ENCODE measurements at places on chromosomes 5 and 9.

GRCh38 chr9:96172797-96173196 is 129.2 kb downstream of the HSD17B3 start:
- no peak for DNase-seq

DNA sequence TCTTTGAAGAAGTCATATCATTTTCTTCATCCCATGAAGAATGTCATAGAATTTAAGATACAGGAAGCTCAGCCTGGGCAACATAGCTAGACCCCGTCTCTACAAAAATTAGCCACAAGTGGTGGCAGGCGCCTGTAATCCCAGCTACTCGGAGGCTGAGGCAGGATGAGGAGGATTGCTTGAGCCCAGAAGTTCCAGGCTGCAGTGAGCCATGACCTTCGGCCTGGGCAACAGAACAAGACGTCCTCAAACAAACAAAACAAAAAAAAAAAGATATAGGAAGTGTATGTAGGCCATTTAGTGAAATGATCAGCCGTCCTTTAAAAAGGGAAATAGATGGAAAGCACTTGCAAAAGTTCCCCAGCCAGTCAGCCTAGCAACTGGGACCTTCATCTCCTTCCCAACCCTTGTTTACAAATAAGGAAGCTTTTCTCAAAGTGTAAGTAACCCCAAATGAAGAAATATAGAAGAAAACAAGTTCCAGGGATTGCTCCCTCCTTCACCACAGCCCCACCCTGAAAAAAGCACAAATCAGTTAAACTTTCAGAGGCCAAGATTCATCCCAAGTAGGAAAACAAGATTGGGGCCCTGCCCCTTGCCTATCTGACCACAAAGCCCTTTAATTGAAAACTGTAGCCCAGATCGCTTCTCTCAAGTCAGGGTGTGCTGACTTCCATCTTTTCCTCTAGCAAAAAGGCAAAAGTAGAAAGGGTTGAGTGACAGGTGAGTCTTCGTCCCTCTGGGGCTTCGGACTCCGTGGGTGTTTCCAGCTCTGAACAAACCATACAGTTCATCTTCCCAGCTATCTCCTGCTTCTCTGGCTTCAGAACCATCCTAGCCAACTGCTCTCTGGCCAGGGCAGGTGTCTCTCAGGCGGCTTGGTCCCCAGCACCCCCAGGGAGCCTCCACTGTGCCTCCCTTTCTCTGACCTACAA is 1.2 kb downstream of the SLC31A2 start:
- DNase-seq = no peak

DNA sequence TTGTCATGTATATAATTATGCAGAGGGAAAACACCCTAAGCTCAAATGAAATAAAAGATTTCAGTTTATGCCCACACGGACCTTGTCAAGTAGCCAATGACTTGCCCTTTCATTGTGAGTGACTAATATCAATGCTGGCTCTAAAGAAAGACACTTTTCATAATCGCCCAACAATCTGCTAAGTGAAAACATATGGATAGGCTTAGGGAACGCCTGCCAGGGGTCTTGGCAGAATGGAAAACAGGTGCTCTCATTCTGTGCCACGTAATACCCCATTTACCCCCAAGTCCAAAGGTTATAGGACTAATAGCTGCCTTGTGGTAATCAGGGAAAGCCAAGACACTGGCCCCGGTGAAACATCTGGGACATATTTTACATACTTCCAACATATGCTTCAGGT is 157.7 kb downstream of the SLF1 start:
- DNase-seq = no peak

GRCh38 chr9:124820698-124821623 is 32.3 kb upstream of the WDR38 start:
- no peak for DNase-seq

GRCh38 chr9:8448226-8448625 is 648.6 kb upstream of the DMAC1 start:
- no peak for DNase-seq

- DNase-seq = no peak
These were observed 177.7 kb downstream of the NR2F1-AS1 start for GRCh38 chr5:93403141-93403928.

DNA sequence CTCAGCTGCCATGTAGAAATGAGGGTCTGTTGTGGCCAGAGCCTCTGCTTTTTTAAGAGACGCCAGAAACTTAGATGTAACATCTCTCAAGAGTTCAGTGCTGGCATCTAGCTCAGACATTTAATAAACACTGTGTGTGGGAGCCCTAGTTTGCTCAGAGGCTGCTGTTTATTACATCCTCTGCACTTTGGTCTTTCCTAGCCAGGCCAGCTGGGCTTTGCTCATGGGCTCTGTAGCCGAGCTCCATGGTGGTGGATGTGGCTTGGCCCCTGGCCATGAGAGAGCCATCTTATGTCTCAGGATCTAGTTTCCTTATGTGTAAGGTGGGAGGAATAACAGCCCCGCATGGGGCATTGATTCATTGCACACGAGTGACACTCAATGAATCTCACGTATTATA is 30.0 kb downstream of the ARHGEF37 start:
- DNase-seq = no peak

- DNase-seq = no peak
These were observed 79.8 kb upstream of the LMX1B start for GRCh38 chr9:126533926-126534310.

GRCh38 chr5:120913396-120913795 is 449.3 kb downstream of the PRR16 start:
- no peak for DNase-seq

- peak; percentile 45 for DNase-seq
These were observed 64.0 kb upstream of the FYB1 start for GRCh38 chr5:39283231-39283818.

GRCh38 chr5:138449501-138450239 is 10.8 kb downstream of the REEP2 start:
- DNase-seq = peak; percentile 66

DNA sequence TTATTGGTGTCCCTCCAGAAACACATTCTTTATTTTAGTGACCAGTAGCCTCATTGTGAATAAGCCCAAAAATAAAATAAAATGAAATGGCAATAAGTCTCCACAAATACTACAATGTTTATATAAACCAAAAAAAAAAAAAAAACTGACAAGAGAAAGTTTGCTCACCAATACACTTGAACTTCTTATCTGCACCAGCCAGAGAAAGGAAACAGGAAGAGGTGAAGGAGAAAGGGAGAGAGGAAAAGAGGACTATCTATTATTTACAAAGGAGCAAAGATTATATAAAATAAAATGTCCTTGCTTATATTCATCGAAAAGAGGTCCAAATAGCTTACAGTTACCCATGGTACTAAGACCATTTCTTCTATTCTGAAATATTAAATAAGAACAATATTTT is 176.4 kb upstream of the CCNG1 start:
- no peak for DNase-seq

- no peak for DNase-seq
These were observed 56.8 kb downstream of the PTPN3 start for GRCh38 chr9:109441296-109441695.

- DNase-seq = no peak
These were observed 11.9 kb downstream of the TRMO start for GRCh38 chr9:97910357-97910756.

- DNase-seq = no peak
These were observed 47.2 kb upstream of the ARL15 start for GRCh38 chr5:54357408-54358058.

DNA sequence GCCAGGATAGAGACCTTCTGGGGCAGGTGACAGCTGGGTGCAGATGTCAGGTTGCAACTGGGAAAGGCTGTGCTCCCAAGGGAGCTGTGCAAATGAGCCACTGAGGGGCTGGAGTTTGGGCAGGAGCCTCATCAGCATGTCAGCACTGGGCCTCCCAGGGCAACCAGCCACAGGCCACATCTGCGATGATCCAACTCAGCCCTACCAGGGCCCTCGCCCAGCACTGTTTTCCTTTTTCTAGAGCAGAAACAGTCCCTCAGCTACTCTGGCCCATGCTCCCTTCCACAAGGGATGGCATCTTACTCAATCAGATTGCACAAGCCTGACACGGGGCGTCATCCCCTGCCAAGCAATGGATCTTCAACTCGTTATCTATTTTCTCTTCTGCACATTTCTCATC is 24.8 kb downstream of the NIPAL4 start:
- no peak for DNase-seq

GRCh38 chr5:67005737-67006499 is 190.7 kb downstream of the CD180 start:
- no peak for DNase-seq

DNA sequence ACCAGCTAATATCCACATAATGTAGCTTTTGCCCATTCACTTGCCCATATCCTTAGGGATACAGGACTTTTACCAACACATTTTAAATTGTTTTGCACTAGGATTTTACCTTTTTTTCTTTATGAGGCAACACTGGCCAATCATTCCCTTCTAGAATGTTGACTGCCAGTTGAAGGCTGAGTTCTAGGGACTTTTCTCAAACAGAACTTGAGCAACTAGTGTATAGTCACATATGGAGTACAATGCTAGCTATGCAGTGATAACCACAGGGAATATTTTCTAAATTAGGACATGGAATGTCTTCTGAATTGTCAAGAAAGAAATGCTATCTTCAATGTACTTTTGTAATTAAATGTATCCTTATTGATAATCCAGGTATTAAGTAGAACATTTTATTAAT is 133.6 kb downstream of the OXCT1 start:
- no peak for DNase-seq

DNA sequence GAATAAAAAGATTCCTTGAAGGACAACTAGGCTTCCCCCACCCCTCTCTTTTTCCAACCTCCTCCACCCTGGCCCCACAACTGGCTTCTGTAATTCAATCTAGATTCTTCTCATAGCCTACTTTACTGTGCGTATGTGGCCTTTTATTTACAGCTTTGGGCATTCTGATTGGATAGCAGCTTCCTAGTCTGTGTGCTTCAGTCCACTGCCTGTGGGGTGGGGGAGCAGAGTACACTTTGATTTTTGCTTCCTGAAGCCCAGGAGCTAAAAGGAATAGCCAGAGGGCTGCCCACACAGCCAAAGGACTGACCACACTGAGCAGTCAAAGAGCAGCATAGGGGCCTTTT is 30.4 kb downstream of the RUSC2 start:
- no peak for DNase-seq

- no peak for DNase-seq
These were observed 754 bp downstream of the GFPT2 start for GRCh38 chr5:180352116-180353047.

DNA sequence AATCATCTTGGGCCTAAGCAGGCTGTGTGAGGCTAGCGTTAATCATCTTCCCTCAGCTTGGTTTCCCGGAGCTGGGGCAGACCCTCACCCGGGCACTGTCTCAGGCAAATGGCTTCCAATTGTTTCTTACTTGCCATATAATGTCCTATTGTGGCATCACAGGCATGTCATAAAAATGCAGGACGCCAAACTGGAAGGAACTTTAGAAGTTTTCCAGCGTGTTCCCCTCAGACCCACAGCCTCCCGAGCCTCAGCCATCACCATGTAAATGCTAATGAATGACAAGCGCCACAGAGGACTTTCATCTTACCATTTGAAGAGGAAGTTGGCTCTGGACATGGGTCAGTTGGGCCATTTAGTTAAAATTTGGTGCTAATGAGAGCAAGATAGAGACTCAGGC is 143.0 kb upstream of the IRX1 start:
- DNase-seq = no peak

DNA sequence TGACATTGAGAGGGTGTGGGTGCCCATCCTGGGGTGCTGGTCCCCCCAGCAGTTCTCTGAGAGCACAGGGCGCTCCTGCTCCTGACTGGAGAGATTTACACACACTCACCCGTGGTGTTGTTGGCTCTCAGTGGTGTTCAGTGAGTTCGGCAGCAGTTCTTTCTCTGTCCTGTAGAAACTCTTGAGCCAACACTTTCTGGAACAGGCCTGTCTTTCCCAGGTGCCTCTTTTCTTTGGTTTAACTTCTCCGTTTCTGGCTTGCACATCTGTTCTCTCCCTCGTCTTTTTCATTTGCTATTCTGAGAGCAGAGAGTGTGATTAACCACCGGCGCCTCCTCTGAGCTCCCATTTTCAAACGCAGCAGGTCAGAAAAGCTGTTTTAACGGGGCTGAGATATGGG is 284.5 kb downstream of the IRX2 start:
- no peak for DNase-seq

DNA sequence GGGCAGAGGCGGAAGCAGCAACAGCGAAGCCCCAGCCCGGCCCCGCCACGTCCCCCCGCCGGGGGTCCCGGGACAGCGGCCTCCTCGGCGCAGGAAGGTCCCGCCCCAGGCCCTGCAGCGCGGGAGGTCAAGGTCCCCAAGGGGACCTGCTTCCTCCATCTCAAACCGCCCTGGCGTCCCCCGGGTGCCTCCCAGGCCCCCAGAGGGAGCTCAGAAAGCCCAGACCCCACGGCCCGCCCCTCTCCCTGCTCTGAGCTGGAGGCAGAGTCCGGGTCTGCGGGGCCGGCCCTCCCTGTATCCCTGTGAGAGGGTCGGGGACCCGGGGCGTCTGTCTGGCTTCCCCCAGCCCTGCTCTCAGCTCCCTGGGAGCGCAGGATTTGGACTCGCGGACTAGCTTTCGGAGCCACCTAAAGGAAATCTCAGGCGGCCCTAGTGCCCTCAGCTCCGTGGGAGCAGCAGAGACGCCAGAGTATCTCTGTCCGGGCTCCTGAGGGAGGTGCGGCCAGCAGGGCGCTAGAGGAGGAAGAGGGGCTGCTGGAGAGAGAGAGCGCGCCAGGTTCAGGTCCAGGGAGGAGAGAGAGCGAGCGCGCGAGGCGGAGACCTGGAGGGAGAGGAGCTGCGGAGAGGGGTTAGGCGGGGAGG is 30.7 kb downstream of the EXOC3 start:
- no peak for DNase-seq

GRCh38 chr5:143543358-143544255 is 140.1 kb upstream of the NR3C1 start:
- DNase-seq = no peak

DNA sequence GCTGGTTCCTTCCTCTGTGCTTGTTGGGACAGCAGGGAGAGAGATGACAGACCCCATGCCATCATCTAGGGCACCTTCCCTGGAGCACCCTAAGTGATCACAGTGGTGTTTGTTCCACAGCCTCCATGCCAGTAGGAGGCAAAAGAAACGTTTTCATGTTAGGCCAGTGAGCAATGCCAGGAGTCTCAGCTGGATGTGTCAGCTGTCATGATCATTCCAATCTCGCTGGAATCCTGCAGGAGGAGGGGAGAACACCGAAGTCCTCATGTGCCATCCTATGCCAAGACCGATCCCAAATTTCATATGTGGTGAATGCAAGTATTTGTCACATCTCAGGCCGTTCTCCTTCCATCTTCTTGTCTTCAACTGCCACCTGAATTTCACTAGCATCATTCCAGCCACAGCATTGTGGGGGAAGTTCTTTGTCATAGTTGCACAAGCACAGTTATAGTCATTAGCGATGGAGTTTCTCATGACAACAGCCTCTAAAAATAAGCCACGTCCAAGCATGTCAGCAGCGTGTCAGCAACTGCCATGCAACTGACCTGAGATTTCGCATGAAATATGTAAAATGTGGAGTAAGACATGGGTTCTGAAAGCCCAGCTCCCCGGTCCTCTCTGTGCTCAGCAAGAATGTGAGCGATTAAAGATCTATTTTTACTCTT is 97.2 kb upstream of the DNAH5 start:
- no peak for DNase-seq

GRCh38 chr9:130707225-130707976 is 13.8 kb downstream of the EXOSC2 start:
- peak; percentile 64 for DNase-seq

GRCh38 chr9:8156346-8156745 is 356.8 kb upstream of the DMAC1 start:
- no peak for DNase-seq

- no peak for DNase-seq
These were observed 93.7 kb upstream of the DAP start for GRCh38 chr5:10854506-10855277.

- no peak for DNase-seq
These were observed 16.1 kb downstream of the SLC22A4 start for GRCh38 chr5:132310141-132310834.

GRCh38 chr5:177290816-177291596 is 12.5 kb downstream of the RAB24 start:
- no peak for DNase-seq
